GM23248 (cell line): ENCODE measurements at places on chromosomes 11 and 22. TPM values are rescaled to one million over a fixed set of nuclear protein-coding genes. Genes with fewer than 3 reads are reported as not detected.

The P2RX6 gene
- 1.6 TPM in 2 replicates for total RNA-seq

GRCh38 chr22:36343070-36343719 lies 44.6 kb downstream of the MYH9 start:
- peaks cover 18% of the 10 kb centered on the region for H3K4me1 ChIP-seq
- H3K27ac ChIP-seq = 0 out of 2 replicates have a peak overlapping the region, but pooled peaks have one; percentile 12
- H3K36me3 ChIP-seq = peaks cover 60% of the 10 kb centered on the region
- DNase-seq = no peak
- no peak overlapping the region for H3K4me3 ChIP-seq

The CECR2 gene
- not detected in 2 replicates for total RNA-seq

- no peaks in the 10 kb centered on the region for H3K4me1 ChIP-seq
- H3K27me3 ChIP-seq = no peaks in the 10 kb centered on the region
- H3K27ac ChIP-seq = no peak overlapping the region
- H3K36me3 ChIP-seq = no peaks in the 10 kb centered on the region; the same call in 1 of the 2 replicates
Observed at GRCh38 chr11:876545-876944, 33.9 kb downstream of the TSPAN4 start.

DNA sequence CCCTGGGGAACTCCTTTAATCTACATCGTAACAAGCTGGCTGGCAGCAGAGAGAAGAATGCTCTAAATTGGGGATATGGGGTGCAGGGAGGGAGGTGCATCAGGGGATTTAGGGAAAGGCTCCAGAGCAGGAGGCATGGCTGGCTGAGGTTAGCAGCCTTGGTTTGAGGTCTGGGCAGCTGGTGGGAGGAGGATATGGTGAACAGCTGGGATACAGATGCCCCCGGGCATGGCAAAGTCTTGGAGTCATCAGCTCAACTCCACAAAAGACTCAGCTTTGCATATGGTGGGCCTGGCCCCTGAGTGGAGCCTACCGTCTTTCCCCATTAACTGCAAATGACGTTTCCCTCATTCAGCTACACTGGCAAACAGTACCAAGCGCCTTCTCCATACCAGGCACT lies 5.4 kb downstream of the FAM83F start:
- no peak overlapping the region for H3K27ac ChIP-seq
- H3K4me1 ChIP-seq = no peaks in the 10 kb centered on the region
- H3K27me3 ChIP-seq = peaks cover 30% of the 10 kb centered on the region
- no peaks in the 10 kb centered on the region for H3K36me3 ChIP-seq

The OR5B21 gene
- total RNA-seq = not detected in 2 replicates

DNA sequence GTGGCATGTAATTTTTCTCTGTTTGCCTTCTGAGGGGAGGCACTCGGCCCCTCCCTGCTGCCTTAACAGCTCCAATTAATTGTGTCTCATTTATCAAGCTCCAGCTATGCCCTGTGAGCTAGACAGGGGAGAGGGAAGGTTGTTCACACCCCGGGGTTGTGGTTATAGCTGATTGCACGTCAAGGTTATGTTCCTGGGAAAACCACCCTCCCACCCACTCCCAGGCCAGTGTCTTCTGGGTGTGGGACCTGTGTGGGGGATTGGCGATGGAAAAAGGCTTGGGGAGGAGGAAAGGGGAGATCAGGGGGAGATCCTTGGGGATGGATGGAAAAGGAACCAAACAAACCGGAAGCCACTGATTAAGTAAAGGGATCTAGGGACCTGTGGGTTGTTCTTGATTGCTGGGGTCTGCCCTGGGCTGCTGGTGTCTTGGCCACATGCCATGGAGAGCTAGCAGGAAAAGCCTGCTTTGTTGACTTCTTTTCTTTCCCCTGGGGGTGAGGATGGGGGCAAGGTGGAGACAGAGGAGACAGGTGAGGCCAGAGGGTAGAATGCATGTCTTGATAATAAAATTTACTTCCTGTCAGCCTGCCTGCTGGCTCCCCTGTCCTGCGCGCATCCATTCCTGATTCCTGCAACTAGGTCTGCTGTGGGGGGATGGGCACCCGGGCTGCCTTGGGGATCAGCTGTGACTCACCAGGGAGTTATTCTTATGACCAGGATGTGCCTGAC lies 13.5 kb upstream of the SORL1-AS1 start:
- no peaks in the 10 kb centered on the region for H3K27me3 ChIP-seq
- H3K36me3 ChIP-seq = no peaks in the 10 kb centered on the region
- H3K27ac ChIP-seq = no peak overlapping the region; the same call in 1 of the 2 replicates
- H3K4me3 ChIP-seq = peak overlapping the region; percentile 55; the same call in 1 of the 2 replicates
- peaks cover 40% of the 10 kb centered on the region for H3K4me1 ChIP-seq
